HEK293T (cell line): ENCODE measurements at places on chromosomes 7 and 10.
A peak's percentile ranks its signal among the peaks of the same experiment; 100 is the strongest.

DNA sequence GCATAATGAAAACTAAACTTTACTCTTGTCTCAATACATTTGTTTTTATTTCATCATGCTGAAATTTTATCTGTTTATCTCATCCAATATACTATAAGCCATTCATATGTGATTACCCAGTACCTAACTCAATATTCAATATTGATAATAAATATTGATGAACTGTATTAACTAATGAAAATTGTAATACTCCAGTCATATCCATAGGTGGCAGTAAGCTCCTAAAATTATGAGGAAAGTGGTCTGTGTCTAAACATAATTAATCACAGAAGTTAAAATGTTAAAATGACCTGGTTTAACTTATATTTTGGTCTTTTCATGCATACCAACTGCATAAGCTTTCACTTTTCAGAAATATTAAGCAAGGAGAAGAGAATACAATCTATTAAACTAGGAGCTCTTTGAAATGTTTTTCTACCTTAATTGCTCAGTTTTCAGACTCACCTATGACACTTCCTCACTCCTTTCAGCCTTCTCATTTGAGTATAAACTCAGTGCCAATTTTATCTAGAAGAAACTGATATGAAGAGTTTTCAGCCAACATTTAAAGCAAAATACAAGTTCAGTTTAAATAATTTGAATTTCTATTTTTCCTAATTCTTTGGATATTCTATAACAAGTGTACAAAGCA lies 30.5 kb upstream of the VWDE start:
- no peak for DNase-seq

DNA sequence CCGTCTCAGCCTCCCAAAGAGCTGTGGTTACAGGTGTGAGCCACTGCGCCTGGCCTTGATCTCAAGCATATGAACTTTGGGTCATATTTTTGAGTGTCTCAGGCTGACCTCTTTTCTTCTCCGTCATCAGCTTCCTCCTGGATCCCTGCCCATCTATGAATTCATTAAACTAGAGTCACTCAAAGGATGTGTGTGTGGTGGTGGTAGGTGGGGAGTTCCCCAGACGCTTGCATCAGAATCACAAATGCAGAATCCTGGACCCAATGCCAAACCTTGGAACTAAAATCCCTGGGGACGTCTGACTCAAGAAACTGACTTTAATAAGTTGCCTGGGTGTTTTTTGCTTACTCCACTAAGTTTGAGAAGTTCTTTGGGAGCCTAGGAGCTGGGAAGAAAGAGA lies 6.7 kb upstream of the CREB5 start:
- DNase-seq, result no peak

GRCh38 chr10:99569253-99569939 lies 36.7 kb downstream of the NKX2-3 start:
- DNase-seq, result no peak

- DNase-seq, result no peak
Measured at GRCh38 chr10:72186258-72186981, 29.4 kb upstream of the ANAPC16 start.

GRCh38 chr10:3955493-3955892 lies 170.5 kb upstream of the KLF6 start:
- DNase-seq, result peak; percentile 49

GRCh38 chr10:48498940-48499510 lies 105.8 kb downstream of the ARHGAP22 start:
- DNase-seq, result no peak

GRCh38 chr7:157676456-157677255 lies 339.9 kb downstream of the DNAJB6 start:
- no peak for DNase-seq

- no peak for DNase-seq
Measured at GRCh38 chr7:73810998-73811360, 19.8 kb upstream of the CLDN4 start.

DNA sequence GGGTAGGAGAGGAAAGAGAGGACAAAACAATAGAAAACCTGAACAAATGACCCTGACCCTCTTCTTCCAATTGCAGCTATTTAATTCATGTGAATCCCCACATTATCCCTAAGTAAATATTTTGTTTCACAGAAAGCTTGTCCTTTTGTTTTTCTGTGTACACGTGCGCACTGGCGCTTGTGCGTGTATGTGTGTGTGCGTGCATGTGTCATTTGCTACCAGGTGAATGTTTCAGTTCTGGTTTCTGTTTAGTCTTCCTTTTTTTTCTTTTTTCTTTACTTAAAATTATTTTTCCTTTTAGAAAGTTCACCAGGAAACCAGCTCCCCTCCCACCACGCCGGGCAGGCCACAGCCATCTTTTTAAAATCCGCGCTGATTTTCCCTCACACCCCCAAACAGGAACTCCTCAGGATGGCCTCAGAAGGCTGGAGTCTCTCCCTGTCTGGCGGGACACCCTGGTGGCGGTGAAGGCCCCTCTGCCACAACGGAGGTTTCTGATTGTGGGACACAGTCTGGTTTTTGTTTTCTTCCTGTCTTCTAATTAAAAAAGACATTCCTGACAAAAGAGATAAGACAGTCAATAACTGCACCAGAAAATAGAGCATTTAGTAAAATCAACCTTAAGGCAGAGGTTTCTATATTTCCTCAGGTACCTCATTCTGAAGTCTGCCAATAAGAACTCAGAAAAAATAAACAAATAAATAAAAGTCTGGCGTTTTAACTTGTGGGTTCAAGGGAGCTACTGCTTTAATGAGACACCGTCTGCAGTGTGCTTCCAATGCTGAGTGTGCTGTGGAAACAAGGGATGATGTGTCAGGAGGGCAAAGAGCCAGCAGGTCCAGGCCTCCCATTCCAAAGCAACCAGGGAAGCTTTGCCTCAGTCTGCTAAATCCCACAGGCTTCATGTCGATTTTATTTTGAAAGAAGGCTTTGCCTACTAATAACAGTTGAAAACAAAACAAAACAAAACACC lies 17.4 kb downstream of the IRF5 start:
- DNase-seq, result no peak

DNA sequence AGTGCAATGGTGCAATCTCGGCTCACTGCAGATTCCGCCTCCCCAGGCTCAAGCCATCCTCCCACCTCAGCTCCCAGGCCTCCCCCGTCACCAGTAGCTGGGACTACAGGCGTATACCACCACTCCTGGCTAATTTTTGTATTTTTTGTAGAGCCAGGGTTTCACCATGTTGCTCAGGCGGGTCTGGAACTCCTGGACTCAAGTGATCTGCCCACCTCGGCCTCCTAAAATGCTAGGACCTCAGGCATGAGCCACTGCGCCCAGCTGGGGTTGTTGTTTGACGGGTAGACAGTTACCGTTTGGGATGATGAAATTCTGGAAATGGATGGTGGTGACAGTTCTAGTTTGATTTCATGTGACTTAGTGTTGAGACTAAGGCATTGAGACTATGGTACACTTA lies 15.3 kb downstream of the CALML3 start:
- no peak for DNase-seq
